Fibroblast of pulmonary artery (primary cell): ENCODE measurements at places on chromosomes 16 and 17.
A peak's percentile ranks its signal among the peaks of the same experiment; 100 is the strongest.

- DNase-seq, result peak; percentile 88
Observed at GRCh38 chr16:65069065-65069464, 52.8 kb downstream of the CDH11 start.

DNA sequence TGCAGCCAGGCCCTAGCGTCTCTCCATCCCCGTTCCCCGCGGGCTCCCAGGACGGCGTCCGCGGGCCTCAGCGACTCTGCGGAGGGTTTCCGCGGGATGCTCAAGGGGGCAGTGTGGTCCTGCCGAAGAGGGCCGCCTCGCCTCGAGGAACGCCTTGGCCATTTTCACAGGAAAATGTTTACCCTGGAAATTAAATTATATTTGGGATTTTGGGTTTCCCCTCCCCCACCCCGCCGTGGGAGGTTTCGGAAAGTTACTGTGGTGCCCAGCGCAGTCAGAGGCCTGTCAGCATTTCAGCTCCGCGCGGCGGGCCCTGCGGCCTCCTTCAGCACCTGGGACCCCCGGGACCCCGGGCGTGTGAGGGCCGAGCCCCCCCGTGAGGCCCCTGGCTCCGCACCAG is 94.5 kb downstream of the PCTP start:
- peak; percentile 42 for DNase-seq

DNA sequence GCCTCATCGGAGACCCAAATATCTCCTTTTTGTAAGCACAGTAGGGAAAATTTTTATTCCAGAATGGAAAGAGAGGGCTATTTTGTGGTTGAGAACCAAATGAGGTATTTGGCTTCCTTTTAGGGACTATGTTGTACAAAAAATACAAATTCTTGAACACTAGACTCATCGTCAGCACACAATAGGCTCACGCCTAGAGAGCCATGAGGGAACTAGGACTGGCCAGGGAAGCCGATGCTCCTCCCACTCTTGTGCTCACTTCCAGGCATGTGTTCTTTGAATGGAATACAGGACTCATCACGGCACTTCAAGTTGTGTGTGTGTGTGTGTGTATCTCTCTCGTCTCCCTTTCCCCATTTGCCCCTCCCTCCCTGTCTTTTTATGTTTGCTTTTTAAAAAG is 17.8 kb upstream of the BLMH start:
- DNase-seq, result peak; percentile 58

- DNase-seq, result no peak
Observed at GRCh38 chr16:66039793-66040192, 326.7 kb upstream of the CDH5 start.

- no peak for DNase-seq
Observed at GRCh38 chr17:19706791-19707727, 9.3 kb downstream of the SLC47A2 start.

- DNase-seq, result peak; percentile 78
Observed at GRCh38 chr17:31842195-31843069, 16.6 kb downstream of the COPRS start.

GRCh38 chr17:34580685-34581445 is 1.5 kb downstream of the TMEM132E start:
- DNase-seq, result no peak
